Activated CD4-positive, alpha-beta T cell treated with anti-CD3 and anti-CD28 coated beads, Interleukin-2, amount 50 U/mL, for 24 hours (primary cell): ENCODE measurements at places on chromosomes 16 and 17.

DNA sequence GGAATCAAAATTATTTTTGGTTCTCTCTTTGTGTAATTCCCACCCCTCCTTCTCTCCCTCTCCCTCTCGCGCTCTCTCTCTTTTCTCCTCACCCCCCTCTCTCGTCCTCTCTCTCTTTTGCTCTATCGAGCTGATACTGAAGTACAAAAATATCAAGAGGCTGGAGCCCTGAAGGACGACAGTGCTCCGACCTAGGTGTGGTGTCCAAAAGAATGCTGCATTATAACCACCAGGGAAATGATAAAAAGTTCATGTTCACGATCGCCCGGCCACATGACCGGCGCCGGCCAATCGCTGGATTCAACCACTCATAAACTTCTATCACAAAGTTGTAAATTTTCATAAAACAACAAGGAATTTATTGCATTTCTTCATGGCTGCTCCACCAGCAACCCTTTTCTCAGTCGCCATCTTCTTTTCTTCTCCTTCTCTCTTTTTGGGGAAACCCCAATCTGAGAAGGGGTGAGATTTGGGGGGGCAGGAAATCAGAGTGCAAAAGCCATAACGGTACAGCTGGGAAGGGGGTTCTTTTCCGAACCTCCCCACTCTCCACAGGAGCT lies at the start of gene HOXB6:
TSS of gene HOXB6 (minus strand) at position 217 of the 560 bp plus-strand sequence. CDS start 6,836 bp downstream, outside the sequence.
- DNase-seq, result no peak

DNA sequence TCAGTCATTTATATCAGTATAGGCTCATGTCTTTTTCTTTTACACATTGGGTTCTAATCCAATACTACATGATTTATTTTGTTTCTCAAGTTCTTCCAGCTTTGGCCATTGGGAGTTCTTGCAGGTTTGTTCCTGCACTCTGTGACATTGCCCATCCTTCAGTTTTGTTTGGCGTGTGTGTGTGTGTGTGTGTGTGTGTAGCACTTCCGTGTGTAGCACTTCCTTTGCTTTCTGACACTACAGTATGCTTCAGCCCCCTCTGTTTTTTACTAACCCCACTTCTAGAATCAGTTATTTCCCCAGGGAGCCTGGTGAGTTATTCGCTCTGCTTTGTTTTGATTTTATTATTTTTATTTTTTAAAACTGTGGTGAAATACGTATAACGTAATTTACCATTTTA lies 75.6 kb upstream of the LGALS9 start:
- no peak for DNase-seq

GRCh38 chr16:88066680-88067529 lies 115.7 kb downstream of the BANP start:
- no peak for DNase-seq

DNA sequence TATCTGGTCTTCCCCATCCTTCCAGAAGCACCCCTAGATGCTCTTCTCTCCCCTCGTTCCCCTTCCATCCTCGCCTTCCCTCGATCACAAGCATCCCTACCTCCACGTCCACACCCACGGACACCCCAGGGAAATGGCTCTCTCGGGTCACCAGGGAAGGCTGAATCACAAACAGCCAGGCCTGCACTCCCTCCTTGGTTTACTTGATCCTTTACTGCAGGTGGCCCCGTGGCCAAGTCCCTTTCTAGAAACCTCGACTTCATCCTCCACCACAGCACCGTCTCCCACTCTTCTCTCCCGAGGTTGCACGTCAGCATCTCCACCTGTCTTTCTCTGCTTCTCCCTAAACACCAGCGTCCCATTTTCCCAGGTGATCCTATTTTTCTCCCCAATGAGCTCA lies 6.5 kb upstream of the RBFOX3 start:
- DNase-seq, result no peak

- DNase-seq, result no peak
These were observed 6.6 kb downstream of the SLC5A10 start for GRCh38 chr17:18958611-18959010.

GRCh38 chr16:65313936-65314626 lies 192.2 kb upstream of the CDH11 start:
- DNase-seq, result no peak

DNA sequence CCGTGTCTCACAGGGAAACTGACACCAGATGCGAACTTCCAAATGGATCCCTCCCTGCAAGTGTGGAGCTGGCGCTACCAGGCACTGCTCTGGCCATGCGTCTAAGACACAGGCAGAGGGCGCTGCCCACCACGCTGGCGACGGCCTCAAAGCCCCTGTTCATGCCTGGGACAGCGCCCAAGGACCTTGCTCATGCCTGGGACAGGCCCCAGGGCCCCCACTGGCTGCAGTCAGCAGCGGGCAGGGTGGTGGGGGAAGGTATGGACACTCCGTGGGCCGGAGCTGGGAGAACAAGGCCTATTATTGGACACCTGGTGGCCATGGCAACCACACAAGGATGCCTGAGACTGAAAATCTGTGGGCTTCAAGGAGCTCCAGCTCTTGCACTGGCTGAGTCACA lies 8.8 kb downstream of the ZG16B start:
- peak; percentile 31 for DNase-seq

DNA sequence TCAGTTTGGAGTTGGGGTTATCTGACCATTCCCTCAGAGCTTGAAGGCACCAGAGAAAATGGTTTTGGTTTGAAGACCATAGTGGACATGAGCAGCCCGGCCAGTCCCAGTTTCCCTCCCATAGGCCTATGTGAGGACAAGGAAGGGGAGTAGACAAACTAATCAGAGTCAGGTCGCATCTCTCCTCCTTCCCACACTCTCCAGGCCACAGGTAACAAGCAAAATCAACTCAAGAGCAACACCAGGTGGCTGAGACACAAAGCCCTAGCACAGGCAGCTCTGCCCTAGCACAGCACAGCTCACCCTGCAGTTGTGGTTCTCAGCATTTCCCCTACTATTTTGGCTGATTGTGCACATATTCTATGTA lies 7.2 kb downstream of the SUPT4H1 start:
- peak; percentile 64 for DNase-seq

DNA sequence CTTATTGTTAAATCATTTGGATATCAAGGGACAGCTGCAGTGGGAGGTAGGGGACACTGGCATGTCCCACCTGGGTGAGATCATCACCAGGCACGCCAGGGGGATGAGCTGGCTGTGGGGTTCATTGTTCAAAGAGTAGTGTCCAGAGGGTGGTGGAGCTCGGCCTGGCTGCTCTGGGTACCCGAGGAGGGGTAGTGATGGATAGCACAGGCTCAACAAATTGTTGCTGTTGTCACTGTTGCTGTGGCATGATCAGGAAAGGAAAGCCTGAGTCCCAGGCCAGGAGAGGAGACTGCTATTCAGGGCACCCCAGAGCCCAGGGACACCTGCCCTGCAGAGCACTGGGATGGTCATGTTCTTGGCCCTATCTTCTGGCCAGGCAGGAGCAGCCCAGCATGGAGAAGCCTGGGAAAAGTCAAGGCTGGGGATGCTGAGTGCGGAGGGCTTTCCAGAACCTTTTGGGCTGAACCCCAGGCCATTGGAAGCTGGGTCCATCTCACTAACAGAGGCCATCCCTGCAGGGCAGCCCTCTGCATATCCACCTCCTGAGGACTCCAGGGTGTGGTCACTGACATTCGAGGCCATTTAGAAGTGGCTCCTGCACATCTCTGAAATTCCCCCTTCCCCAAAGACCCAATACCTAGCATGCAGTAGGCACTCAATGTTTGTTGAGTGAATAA lies 12.1 kb downstream of the BEAN1 start:
- DNase-seq, result no peak

- DNase-seq, result no peak
These were observed 111.5 kb upstream of the MPHOSPH6 start for GRCh38 chr16:82281544-82281943.

- no peak for DNase-seq
These were observed 25.1 kb downstream of the CHCT1 start for GRCh38 chr17:60447375-60447774.

- no peak for DNase-seq
These were observed 42.2 kb downstream of the TENT4B start for GRCh38 chr16:50195276-50195675.

DNA sequence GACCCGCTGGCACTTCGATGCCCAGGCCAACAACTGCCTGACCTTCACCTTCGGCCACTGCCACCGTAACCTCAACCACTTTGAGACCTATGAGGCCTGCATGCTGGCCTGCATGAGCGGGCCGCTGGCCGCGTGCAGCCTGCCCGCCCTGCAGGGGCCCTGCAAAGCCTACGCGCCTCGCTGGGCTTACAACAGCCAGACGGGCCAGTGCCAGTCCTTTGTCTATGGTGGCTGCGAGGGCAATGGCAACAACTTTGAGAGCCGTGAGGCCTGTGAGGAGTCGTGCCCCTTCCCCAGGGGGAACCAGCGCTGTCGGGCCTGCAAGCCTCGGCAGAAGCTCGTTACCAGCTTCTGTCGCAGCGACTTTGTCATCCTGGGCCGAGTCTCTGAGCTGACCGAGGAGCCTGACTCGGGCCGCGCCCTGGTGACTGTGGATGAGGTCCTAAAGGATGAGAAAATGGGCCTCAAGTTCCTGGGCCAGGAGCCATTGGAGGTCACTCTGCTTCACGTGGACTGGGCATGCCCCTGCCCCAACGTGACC lies 5.0 kb downstream of the WFIKKN2 start:
- DNase-seq, result no peak

GRCh38 chr17:50781167-50781566 lies 13.8 kb upstream of the ANKRD40CL start:
- no peak for DNase-seq

- no peak for DNase-seq
These were observed at the start of gene ZNF319 for GRCh38 chr16:57999971-58000705. ZNF319 (minus strand) TSS chr16:58000672; CDS start chr16:57998265, 2,407 bp downstream.

- no peak for DNase-seq
These were observed 3.6 kb upstream of the CCL1 start for GRCh38 chr17:34366529-34367107.

- DNase-seq, result no peak
These were observed 239.4 kb downstream of the MSI2 start for GRCh38 chr17:57495771-57496170.

- DNase-seq, result no peak
These were observed 492.2 kb downstream of the KCNJ2 start for GRCh38 chr17:70661342-70662222.

- DNase-seq, result no peak
These were observed 66.7 kb upstream of the DHX40 start for GRCh38 chr17:59498530-59499307.

GRCh38 chr17:50560185-50560824 lies at the start of gene CACNA1G:
CACNA1G (plus strand) TSS chr17:50560715; CDS start chr17:50561460, 745 bp downstream.
- peak; percentile 73 for DNase-seq

DNA sequence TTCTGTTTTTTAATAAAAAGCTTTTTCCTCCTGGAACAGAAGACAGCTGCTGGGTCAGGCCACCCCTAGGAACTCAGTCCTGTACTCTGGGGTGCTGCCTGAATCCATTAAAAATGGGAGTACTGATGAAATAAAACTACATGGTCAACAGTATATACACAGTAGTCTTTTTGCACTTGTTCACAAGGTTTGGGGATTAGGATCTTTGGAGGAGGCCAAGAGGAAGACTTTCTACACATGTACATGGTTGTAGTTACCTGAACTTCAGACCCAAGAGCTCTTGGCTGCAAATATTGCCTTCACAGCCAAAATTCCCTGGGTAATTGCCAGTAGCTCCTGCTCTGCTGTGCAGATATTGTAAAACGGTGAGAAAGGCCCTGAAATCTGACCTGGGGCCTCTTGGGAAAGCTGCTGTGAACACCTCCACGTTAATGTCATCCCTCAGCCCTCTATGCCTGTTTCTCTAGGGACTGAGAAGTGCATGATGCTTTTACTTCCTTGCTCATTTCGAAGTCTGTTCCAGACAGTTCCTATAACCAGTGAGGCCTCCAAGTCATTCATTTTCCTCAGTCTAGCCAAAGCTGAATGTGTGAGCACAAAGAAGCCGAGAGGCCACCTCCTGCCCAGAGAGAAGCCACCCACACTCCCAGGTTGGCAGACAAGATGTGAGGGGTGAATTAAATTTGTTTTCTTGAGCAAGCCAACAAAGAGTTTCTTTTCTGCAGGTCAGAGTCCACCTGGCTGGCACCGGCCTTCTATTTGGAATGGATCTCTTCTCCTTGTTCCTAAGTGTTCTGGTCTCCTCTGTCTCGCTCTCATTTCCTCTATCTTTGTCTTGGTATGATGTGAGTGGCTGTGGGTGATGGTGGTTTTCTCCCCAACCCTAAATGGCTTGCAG lies 15.9 kb downstream of the ANKRD40 start:
- DNase-seq, result no peak

DNA sequence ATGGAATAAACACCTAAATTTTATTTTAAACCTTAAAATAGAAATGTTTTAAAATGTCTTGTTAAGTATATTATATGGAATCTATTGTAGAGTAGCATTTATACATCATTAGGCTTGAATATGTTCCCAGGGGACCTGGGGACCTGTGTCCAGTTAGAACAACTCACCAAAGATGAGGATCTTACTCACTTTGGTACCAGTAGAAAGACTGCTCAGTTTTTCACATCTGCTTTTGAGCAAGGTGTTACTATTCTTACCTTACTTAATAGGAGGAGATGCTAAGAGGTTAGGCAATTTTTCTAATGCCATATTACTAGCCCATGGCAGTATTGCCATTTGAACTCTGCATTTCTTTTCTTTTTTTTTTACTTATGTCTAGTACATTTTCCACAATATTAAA lies 14.7 kb downstream of the STXBP4 start:
- DNase-seq, result no peak

DNA sequence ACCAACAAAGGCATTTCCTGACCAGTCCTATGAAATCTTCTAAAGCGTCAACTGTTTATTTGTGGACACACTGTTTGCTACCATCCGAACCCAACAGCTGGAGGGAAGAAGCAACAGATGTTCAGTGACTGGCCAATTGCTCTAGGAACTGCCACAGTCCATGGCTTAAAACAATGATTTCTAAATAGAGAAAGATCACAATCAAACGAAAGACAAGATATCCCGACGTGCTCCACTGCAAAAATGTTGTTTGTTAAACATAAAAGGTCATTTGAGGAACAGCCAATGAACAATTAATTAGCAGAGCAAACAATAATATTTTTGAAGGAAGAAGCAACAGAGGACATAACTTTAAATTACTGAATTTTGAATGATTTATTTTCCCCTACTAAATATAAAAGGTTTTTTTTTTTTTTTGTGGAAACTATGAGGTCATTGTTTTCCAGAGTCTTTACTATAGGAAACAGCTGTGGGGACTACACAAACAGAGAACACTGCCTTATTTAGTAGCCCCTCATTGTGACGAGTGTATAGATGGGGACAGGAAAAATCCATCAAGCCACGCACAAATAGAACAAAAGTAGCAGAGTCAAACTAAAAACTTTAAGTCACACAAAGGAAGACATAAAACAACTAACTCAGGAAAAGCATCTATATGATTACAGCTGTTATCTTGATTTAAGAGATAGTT lies 17.2 kb downstream of the USP31 start:
- no peak for DNase-seq

DNA sequence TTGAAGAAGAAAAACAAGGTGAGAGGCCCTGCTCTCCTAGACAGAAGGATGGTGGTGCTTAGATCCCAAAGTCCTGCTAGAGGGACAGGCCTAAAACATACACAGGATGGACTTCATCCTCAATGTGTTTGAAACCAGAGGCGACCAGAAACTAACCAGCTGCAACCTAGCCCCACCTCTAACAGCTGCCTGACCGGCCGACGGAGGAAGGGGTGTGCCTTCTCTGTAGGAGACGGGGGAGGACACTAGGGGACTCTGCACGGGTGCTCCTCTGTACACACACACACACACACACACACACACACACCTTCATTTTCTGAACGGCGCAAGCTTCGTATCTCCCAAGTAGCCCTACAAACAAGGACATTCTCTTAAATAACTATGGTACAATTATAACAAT lies 24.3 kb upstream of the PITPNM3 start:
- DNase-seq, result no peak

GRCh38 chr17:63634163-63634562 lies 11.9 kb downstream of the MAP3K3 start:
- DNase-seq, result no peak
